T-helper 2 cell (primary cell): ENCODE measurements at places on chromosomes 4 and X.

GRCh38 chr4:85866508-85866907 lies 391.6 kb downstream of the ARHGAP24 start:
- no peak for DNase-seq

GRCh38 chr4:145281951-145282350 lies 101.6 kb upstream of the OTUD4 start:
- DNase-seq, result no peak

DNA sequence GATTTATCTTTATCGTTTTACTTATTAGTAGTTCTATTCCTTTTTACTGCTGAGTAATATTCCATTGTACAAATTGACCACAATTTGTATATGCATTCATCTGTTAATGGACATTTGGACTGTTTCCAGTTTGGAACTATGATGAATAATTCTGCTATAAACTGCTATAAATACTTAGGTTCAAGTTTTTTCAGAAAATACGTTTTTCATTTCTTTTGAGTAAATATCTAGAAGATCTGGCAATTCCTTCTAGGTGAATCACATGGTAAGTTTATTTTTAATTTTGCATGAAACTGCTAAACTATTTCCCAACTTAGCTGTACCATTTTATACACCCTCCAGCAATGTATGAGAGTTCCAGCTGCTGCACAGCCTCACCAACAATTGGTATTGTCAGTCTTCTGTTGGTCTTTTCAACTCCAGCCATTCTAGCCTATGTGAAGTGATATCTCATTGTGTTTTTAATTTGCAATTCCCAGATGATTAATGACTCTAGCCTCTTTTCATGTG lies 22.2 kb downstream of the LIN54 start:
- no peak for DNase-seq

DNA sequence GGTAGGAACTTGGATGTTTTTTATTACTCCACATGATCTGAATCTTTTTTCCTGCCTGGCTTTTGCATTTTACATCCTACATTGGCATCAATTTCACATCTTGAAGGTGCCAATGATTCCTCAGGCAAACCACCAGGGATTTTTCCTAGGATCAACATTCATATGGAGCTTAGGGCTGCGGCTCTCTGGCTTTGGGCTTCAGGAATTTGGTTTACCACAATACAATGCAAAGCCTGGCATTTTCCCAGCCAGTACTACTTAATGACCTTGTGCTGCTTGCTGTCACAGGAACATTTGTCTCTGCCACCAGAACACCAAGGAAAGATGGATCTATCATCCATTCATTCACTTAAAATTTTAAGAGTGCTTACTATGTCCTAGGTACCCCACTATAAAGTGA lies 180.7 kb downstream of the PDGFC start:
- DNase-seq, result no peak

GRCh38 chr4:164383358-164384220 lies 370.3 kb upstream of the SMIM31 start:
- no peak for DNase-seq
